ENCODE measurements at places on chromosomes 3 and 15.

DNA sequence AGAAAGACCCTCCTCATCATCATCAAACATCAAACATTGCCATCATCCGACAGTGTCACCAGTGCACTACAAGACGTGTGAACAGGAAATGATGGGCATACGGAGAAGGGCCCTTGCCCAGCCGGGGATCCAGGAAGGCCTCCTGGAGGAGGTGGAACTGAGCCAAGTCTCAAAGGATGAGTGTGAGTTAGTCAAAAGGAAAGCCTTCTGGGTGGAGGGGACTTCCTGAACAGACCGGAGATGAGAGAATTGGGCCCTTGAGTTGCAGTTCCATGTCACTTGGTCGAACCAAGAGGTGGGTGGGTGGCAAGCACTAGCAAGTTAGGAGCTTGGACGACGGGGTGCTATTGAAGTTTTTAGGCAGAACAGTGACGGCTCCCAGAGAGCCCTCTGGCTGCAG, 8.5 kb downstream of the SEMA4B start:
- no peak for DNase-seq

DNA sequence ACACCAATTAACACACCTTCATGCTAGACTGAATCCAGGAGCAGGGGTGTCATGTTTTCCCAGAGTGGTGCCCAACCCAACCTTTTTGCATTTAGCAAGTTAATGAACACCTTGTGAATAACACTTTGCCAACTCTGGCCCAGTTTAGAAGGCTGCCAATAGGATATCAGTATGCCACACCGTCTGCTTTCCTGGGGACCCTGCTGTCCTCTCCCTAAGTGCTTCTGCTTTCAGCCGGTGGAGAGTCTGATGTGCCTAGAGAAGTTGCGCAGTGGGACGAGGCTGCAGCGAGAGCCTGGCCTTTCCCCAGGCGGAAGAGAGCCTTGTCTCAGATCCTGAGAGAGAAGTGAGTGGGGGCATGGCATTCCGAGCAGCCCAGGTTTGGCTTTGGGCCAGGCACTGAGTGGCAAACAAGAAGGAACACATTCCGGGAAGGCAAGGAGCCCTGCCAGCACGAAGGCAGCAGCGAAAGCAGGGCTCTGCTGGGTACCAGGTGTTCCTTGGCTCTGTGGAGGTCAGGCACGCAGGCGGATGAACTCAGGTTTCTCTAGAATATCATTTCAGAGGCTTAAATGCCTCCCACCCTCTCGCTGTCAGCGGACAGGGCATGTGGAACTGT, 36.9 kb downstream of the SENP8 start:
- DNase-seq: peak; percentile 13

- peak; percentile 50 for DNase-seq
Observed at GRCh38 chr15:25437777-25438600, 835 bp downstream of the UBE3A start.

DNA sequence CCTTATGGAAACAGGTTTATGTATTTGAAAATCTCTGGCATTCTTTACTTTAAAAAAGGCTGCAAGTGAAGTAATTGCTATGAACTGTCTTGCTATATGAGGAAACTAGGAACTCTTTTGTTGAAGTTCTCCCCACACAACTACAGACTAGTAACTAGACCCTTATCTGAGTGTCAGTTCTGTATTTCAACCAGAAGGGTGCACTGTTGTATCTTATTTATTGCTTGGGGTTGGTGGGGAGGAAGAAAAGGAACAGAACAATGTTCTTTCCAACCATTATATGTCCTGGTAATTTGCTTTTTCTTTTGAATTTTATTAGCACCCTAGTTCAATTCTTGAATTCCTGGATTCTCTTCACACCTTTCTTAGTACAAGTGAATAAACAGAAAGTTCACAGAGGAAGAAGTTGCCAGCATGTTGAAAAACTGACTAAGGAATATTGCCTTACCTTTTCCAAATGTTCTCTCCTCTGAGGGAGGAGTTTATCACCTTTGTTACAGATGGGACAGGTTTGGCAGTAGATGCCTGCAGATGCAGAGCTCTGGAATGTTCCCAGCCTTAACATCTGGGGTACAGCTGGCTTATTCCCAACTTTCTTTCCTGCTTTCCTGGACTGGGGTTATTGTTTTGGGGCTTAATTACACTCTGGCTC, 162.4 kb upstream of the CFAP20DC start:
- peak; percentile 63 for DNase-seq

GRCh38 chr3:113747283-113748046, 630 bp downstream of the ATP6V1A start:
- DNase-seq: no peak

- no peak for DNase-seq
Observed at GRCh38 chr3:195056506-195056905, 214.5 kb downstream of the XXYLT1 start.

DNA sequence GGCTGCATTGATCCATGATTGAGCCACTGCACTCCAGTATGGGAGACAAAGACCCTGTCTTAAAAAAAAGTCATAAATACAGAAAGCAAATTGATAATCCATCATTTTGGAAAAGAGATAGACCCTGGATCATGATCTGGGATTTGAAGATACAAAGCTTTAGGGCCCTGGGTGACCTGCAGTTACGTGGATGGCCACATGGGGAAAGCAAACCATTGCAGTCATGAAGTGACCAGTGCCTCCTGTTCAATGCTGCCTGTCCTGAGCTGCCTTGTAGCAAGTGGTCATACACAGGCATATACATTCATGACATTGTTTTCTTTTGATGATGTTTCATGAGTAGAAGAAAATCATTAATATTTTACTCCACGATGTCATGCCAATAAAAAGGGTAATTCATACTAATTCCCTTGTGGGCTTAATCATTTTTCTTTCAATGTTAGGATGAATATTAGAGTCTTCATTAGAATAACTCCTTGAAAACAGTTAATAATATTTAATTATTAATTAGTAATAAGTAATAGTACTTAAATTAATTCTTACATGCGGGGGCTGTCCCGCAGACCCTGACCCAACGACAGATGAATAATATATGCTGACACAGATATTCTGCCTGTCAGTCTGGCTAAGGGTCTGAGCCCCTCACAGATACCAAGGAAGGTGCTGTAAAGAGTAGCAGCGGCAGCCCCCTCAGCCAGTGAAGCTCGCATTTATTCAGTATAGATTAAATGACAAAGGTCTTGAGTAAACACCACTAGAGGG, 109.0 kb upstream of the UNC13C start:
- no peak for DNase-seq

DNA sequence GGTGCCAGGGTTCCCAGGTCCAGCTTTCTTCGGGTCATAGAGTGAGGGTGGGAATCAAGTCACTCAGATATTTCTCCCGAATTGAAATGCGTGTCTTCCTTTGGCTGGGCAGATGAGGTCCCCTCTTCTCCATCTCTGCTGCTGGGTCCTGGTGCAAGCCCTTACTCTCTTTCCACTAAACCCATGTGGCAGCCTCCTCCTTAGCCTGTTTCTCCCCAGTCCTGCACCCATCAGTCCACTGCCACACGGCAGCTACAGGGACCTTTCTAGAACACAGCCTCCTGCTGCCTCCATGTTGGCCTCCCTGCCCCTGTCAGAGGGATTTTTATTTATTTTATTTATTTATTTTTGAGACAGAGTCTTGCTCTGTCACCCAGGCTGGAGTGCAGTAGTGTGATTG, 237.4 kb upstream of the CTDSPL start:
- no peak for DNase-seq

DNA sequence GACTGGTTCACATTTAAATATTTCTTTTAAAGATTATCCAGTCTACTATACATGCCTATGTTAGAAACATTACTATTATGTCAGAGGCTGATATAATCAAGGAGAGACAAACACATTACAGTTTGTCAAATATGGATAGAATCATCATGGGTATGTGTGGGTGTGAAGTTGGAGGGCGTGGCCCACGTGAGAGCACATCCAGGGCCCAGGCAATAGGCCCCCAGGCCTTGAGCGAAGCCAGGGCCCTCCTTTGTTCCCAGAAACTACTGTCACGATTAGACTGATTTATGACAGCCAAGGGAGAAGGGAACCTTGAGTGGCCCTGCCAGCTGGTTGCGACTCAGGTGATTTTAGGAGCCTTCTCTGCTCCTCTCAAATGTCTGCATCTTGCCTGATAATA, 26.9 kb upstream of the LDHAL6B start:
- DNase-seq: no peak

DNA sequence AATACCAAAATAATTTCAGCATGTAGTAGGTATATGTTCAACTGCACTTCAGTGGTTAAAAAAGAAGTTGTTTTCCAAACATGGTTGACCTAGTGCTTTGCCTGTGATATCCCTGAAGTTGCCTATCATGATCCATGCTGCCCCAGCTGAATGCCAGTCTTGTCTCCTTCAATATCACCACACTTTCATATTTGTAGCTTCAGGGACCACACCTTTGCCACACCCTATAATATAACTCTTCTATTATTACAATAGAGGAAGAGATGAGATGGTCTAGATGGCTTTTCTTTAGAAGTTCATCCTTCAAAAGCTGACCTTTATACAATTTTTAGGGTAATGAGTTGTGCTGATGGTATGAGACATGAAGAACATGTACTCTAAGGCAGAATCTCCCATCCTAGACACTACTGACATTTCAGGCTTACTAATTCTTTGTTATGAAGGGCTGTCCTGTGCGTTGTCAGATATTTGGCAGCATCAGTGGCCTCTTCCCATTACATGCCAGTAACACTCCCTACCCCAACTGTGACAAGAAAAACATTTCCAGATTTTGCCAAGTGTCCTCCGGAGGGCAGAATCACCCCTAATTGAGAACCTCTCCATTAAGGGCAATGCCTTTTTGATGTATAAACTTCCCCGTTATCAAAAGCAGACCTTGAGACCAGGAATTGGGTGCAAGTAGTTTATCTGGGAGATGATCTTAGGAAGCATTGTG, 76.2 kb upstream of the PLCL2 start:
- DNase-seq: no peak

DNA sequence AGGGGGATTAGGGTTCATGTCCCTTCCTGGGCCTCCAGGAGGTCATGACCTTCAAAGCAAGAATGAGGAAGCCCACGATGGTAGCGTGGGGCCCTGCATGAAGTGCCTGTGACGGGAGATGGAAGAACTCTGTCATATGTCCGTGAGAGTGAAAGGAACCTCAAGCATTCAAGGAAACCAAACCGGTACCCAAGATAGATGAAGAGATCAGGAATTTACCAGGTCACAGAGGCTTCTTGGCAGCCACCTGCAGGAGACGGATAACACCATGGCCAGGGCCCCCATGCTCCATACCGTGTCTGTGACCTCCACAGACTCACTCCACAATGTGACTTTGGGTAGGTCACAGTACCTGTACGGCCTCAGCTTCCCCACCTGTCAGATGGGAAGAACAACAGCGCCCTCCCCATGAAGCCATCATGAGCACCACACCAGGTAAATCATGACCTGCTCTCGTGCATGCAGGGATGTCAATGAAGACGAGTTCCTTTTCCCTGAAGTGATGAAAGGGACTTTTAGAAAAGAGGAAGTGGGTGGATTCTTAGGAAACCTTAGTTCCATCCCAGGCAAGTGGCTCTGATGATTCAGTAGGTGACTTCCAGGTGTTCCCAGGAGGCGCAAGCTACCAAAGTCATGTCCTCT, 23.3 kb upstream of the CYP11A1 start:
- DNase-seq: no peak

GRCh38 chr15:98442901-98443300, 205.4 kb upstream of the IGF1R start:
- no peak for DNase-seq

GRCh38 chr3:165837801-165838200, 578 bp upstream of the BCHE start:
- DNase-seq: no peak

GRCh38 chr15:60972301-60972700, 256.8 kb downstream of the RORA start:
- DNase-seq: peak; percentile 83

- DNase-seq: no peak
Observed at GRCh38 chr3:130702985-130703384, 43.6 kb downstream of the PIK3R4 start.

- DNase-seq: no peak
Observed at GRCh38 chr3:186382217-186382885, 20.3 kb upstream of the DGKG start.

DNA sequence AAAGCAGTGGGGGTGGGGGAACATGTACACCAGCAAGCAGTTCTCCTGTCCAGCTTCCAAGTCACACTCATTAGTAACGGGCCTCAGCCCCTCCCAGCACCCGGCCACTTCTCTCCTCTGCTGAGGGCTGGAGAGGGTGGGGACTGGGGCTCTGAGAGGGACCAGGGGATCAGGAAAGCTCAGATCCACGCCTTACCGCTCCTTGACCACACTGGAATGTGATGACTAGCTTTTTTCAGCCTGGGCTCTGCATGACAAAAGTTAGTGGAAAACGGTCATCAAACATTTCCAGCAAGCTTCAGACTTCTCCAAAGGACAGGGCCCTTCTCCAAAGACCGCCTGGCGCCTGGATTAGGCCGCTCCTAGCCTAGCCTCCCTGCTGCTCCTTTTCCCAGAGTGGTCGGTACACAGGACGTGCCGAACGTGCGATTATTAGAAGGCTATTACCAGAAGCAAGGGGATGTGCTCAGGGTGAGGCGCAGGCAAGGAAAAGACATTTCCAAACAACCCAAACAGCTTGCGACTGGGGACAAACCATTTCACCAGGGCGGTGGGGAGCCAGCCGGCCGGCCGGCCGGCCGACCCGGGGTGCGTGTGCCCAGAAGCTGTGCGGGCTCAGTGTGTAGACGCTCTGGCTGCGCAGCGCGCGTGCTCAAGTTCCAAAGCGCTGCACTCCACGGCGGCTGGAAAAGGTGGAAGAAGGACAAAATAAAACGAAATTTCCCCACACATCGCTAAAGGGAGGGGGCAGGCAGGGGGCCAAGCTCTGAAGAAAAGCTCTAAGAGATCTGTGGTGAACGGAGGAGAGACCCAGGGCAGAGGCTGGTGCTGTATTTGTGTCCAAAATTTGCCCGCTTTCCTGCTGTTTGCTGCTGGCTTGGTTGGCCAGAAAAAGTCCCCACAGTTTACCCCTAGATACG, 51.0 kb upstream of the SSR3 start:
- peak; percentile 88 for DNase-seq

- DNase-seq: no peak
Observed at GRCh38 chr3:39141171-39141995, 12.0 kb downstream of the CSRNP1 start.

DNA sequence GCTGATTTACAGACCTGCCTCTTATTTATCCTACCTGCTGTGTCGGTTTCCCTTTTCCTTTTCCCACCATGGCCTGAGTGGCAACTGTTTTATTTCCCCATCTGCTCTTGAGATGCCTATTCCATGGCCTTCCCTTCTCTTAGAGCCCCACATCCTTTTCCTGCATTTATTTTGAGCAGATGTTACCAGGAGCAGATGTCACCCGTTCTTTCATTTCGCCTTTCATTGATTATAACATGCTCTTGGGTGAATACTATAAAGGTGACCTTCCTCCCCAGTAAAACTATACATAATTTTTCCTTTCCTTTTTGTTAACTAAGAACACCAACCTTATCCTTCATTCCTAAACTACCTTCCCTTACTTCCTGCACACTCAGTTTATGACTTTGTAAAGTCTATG, 8.5 kb upstream of the P2RY1 start:
- no peak for DNase-seq

- no peak for DNase-seq
Observed at GRCh38 chr3:169246158-169246557, 417.4 kb downstream of the MECOM start.

GRCh38 chr3:147394884-147395225, 11.5 kb downstream of the ZIC4 start:
- DNase-seq: peak; percentile 57

- DNase-seq: no peak
Observed at GRCh38 chr3:5583920-5584319, 396.4 kb downstream of the EDEM1 start.

All from astrocyte of the spinal cord (primary cell).